LoVo (cell line): ENCODE measurements at places on chromosomes 3 and 15.

DNA sequence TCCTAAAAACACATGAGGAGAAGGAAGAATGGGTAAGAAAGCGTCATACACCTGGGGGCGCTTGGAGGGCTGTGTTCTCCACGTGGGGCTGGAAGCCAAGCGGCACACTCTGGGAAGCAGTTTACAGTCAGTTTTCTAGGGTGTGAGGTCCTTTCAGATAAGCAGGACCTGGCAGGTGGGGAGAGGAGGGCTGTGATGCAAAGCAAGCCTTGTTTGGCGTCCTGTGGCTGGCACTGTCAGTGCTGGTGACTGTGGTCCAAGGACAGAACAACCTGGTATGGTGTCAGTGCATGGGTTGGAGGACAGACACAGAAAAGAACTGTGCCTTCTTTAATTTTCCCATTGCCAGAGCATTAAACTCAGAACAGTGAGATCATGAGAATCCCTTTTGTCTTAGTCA lies 260.7 kb upstream of the NR2E3 start:
- DNase-seq: no peak

DNA sequence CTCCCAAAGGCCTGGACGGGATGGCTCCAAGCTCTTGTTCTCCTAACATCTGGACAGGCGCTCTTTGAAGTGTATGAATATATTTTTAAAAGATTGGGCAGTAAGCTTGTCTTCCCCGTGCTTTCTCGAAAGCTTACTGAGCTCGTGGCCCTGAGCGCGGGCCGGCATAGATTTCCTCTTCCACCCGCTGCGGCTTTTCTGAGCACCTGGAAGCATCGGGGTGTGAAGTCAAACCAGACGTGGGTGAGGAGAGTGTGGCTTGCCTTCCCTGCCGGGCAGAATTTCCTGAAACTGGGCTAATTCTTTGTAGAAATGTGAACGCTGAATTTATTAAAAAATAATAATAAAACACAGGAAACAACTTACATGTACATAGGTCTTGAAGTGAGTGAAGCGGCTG lies 25.9 kb downstream of the GPR160 start:
- no peak for DNase-seq

- no peak for DNase-seq
Measured at GRCh38 chr3:179732661-179733348, 80.0 kb downstream of the USP13 start.

GRCh38 chr15:31341496-31342195 lies 15.0 kb downstream of the KLF13 start:
- DNase-seq: no peak

GRCh38 chr3:43259626-43260025 lies 26.7 kb upstream of the SNRK start:
- no peak for DNase-seq

GRCh38 chr3:129005526-129006303 lies 4.6 kb downstream of the EFCC1 start:
- no peak for DNase-seq

DNA sequence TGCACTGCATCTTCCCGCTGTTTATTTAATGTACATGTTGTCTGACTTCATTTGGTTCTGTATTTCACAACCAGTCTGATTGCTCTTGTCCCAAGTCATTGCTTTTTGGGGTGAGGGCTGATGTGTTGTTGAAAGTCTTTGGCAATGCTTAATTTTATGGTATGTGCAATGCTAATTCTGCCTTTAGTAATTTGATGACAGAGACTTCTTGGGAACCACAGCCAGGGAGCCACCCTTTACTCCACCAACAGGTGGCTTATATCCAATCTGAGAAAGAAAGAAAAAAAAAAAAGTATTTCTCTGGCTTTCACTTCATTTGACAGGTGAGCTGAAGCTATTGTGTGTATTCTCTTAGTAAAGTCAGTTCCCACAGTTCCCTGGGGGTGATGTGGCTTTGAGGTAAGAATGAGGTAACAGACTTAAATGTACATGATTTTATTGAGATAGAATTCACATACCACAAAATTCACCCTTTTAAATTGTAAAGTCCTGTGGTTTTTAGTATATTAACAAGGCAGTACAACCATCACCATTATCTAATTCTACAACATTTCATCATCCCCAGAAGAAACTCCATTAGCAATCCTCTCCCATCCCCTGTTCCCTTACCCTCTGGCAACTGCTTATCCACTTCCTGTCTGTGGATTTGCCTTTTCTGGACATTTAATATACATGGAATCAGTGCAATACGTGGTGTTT lies 97.3 kb downstream of the SLCO3A1 start:
- DNase-seq: no peak
